ENCODE measurements at places on chromosomes 1 and 21.

DNA sequence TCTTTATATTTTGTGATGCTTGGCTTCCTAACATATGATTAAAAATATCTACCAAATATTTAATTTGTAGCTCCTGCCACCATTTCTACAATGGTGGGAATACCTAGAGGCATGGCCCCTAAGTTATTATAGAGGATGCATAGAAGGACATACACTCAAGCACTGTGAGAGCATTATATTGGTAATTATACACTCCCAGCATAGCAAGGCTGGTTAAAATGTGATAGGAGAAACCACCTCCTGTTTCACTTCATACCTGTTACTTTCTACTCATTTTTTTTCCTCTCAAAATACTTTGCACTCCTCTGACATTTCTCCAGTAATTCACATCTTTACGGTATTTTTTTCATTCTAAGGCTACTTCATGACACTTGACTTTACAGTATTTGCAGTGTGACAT, 92.9 kb downstream of the HS2ST1 start:
- no peak for DNase-seq

GRCh38 chr1:168499688-168500049, 44.1 kb downstream of the XCL2 start:
- DNase-seq, result no peak

DNA sequence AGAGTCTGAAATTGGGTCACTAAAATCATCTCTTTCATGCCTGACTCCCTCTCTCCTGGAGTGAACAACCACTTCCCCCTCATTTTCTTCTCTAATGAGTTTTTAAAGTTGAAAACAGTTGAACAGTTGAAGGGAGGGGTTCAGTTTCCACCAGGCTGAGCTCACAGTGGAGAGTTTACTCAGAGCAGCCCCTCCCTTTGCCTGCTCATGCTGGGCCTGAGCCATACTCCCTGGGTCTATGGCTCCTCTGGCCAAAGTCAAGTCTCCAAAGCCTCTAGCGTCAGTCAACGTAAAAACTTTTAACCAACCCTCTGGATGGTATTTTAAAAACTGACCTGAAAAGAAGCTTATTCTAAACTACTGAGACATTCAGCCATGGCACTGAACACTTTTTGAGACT, 100.8 kb upstream of the RNPC3 start:
- no peak for DNase-seq

- no peak for DNase-seq
Observed at GRCh38 chr1:20632386-20632785, 872 bp upstream of the PINK1 start.
